ENCODE measurements at places on chromosomes 1 and 21. TPM values are rescaled to one million over a fixed set of nuclear protein-coding genes. Genes with fewer than 3 reads are reported as not detected.
A peak's percentile ranks its signal among the peaks of the same experiment; 100 is the strongest.

Gene CFHR2
- not detected for total RNA-seq

Gene CBR3
- total RNA-seq, result not detected

DNA sequence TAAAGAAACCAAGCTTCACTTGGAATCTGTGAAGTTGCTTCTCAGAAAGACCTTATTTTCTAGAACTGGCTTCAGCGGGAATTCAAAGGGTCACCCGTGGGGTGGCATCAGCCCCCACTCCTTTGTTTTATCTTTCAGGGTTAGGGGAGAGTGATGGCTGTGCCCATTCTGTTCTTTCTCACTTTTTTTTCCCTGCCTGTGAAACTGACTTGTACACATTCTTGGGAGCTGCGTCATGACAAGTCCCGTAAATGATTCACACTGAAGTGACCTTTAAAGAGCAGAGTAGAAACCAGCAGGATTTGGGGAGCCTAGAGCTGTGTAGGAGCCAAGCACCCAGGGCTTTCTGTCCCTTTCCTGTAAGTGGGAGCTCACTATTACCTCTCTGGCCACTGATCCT, 43.8 kb downstream of the SLC44A3 start:
- DNase-seq, result no peak

- DNase-seq, result no peak
Measured at GRCh38 chr1:63590166-63590560, 3.0 kb upstream of the PGM1 start.

- no peak for DNase-seq
Measured at GRCh38 chr1:17441265-17441992, 2.0 kb upstream of the RCC2 start.

- DNase-seq, result no peak
Measured at GRCh38 chr1:240495601-240496000, 116.4 kb downstream of the GREM2 start.

DNA sequence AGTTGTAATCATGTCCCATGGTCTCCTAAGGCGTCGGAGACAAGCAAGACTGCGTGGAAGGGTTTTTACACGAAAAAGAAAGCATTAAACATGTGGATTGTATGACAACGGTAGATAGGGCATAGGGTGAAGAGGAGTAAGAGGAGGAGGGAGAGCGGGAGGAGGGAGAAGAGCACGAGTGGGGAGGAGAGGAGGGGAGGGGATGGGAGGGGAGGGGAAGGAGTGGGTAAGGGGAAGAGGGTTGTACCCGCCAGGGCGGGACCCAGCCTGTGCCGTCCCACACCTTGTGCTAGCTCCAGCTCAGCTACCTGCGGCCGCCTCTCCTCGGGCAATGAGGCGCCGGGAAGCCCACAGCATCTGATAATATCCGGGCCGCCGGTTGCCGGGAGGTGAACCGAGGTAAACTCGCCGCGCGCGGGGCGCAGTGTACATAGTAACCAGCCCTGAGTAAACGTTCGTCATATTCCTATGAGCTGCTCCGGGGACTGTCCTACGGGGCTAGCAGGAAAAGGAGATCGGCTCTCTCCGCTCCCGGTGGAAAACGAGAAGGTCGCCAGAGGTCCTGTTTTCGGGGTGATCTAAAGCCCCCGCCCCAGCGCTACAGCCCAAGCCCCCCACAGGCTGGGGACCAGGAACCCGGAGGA, 449 bp upstream of the RCAN3 start:
- peak; percentile 66 for DNase-seq

DNA sequence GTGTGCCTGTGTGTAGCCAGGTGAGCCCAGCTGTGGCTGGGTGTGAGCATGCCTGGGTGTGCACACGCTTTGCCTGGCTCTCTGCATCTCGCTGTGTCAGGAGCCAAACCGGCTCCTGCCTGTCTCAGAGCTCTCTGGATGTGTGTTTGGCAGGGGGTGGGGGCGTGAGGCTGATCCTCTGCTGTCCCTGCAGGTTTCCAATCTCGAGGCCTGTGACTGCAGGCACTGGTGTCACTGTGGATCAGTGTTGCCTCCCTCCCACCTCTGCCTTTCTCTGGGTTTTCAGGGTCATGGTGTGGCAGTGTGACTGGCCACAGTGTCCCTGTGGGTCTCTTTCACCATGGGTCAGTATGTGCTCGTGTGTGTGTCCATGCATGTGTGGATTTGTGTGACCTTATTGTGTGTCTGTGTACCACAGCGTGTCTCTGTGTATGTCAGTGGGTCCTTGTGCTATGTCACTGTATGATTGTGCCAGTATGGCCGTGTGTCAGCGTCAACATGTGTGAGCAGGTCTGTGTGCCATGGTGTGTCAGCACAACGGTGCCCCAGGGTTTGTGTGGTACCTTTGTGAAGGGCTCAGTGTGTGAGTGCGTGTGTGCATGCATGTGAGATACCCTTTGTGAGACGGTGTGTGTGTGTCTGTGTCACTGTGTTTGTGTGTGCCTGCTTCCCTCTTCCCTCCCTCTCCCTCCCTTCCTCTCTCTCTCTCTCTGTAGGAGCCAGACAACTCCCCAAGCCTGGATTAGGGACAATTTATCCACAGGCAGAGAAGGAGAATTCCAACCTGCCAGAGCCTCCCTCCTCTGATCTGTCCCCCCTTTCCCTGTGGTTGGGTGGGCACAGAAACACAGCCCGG, 43.4 kb downstream of the AHDC1 start:
- DNase-seq, result no peak

DNA sequence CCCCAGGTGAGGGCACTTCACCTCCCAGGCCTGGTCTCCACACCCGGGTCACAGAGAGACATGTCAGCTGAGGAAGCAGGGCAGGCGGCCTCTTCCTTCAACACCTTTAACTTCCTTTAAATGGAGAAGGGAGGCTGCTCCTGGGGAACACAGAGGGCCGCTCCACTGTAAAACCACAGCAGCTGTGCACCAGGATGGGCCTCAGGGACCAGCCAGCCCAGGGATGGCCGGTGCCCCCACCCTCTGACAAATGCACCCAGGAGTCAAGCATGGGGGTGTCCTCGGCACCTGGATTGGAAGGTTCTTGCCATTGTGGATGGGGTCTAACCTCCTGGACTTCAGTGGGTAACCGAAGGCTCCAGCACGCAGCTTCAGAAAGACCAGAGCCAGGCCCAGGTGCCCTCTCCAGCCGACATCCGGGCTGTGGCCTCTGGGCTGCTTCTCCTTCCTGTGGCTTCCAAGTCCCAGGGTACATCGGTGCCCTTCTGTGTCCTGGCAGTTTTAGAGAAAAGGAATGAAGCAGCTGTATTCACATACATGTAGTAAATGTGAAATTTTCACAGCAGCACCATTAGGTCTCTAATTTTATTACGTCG, 121.7 kb upstream of the COL6A1 start:
- no peak for DNase-seq
